ENCODE measurements at places on chromosomes 1 and 21.

- peaks cover 6% of the 10 kb centered on the region for H3K4me1 ChIP-seq
- H3K4me3 ChIP-seq, result no peak overlapping the region
- H3K36me3 ChIP-seq, result no peaks in the 10 kb centered on the region
- H3K27ac ChIP-seq, result no peak overlapping the region
- DNase-seq, result peak; percentile 81
These were observed 177.3 kb downstream of the CAMTA1 start for GRCh38 chr1:6962478-6962995.

- H3K27me3 ChIP-seq, result peaks cover 17% of the 10 kb centered on the region
- no peak overlapping the region for H3K27ac ChIP-seq
- no peaks in the 10 kb centered on the region for H3K4me1 ChIP-seq
- H3K36me3 ChIP-seq, result no peaks in the 10 kb centered on the region
- no peak overlapping the region for H3K4me3 ChIP-seq
These were observed 8.7 kb downstream of the WNT3A start for GRCh38 chr1:228015276-228016180.

- no peak overlapping the region for H3K27ac ChIP-seq
- no peak overlapping the region for H3K4me3 ChIP-seq
- peaks cover 2% of the 10 kb centered on the region for H3K36me3 ChIP-seq
- peaks cover 1% of the 10 kb centered on the region for H3K4me1 ChIP-seq
- no peaks in the 10 kb centered on the region for H3K27me3 ChIP-seq
These were observed 57.6 kb downstream of the SPSB1 start for GRCh38 chr1:9350013-9350908.

DNA sequence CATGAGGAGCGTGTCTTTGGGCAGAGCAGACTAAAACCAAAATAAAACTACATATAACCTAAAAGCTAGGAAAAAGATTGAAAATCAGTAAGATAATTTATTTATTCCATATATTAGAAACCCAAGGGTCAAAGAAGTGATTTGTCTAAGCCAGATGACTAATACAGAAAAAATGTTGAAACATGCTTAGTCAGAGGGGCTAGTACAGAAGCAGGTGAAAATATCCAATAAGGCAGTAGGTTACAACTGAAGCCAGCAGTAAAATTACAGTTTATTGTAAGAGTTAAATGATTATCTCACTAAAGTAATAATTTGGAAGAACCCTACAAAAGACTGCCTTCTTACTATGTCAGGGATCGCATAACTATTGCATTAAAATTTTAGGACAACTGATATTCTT, 1190.9 kb upstream of the PRMT6 start:
- H3K27me3 ChIP-seq, result no peaks in the 10 kb centered on the region
- H3K36me3 ChIP-seq, result no peaks in the 10 kb centered on the region
- DNase-seq, result no peak
- no peak overlapping the region for H3K4me3 ChIP-seq

DNA sequence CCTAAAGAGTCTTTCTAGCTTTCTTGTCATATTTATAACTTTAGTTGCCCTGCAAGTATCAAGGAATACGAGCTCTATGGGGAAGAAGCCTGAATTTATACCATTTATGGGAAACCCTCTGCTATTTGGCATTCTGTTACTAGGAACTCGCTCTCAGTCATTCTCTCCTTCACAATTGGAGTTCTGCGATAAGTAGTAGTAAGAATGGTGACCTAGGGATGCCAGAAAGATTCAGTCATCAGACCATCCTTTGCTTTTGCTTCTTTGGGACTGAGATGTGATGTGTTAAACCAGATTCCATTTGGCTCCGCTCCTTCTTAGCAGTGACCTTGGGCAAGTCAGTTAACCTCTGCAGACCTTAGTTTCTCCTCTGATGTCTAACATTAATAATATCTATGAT, 256.5 kb downstream of the FGGY start:
- no peaks in the 10 kb centered on the region for H3K36me3 ChIP-seq
- H3K27ac ChIP-seq, result no peak overlapping the region
- no peaks in the 10 kb centered on the region for H3K27me3 ChIP-seq
